NCI-H1417 (cell line): ENCODE measurements at places on chromosomes 3 and 15.

GRCh38 chr15:40793216-40793989 is 13.5 kb upstream of the ZFYVE19 start:
- no peak for DNase-seq

DNA sequence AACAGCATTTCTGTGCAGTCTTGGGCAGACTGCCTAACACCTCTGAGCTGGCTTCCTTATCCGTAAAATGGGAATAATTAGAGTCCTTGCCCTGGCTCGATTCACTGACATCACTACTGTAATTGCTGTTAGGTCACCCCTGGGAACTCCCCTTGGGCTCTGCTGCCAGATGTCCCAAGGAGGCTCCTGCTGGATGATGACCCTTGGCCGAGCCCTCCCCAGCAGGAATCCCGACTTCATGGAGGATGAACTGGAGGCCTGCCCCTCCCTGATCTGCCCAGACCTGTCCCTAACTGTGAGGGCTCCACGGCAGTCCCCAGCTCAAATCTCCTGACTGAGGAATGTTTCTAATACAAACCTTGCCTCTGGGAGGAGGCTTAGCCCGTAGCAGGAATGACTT is 18.0 kb downstream of the ESYT3 start:
- DNase-seq: no peak

DNA sequence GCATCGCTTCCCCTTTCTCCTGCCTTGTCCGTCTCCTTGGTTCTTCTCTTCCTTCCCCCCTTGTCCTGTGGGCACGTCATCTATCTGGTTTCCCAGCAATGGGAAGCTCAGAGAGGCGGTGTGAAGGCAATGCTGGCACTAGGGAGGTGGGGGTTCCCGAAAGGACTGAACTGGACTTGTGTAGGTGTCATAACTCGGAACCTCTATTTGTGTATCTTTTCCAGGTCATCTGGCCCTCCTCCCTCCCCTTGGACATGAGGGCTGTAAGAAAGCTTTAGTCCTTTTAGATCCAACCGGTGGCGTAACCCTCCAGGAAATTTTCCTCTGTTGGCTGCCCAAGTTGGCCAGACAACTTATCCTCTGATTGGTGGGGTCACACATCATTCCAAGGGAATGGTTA is 231.5 kb upstream of the TLE3 start:
- DNase-seq: no peak

DNA sequence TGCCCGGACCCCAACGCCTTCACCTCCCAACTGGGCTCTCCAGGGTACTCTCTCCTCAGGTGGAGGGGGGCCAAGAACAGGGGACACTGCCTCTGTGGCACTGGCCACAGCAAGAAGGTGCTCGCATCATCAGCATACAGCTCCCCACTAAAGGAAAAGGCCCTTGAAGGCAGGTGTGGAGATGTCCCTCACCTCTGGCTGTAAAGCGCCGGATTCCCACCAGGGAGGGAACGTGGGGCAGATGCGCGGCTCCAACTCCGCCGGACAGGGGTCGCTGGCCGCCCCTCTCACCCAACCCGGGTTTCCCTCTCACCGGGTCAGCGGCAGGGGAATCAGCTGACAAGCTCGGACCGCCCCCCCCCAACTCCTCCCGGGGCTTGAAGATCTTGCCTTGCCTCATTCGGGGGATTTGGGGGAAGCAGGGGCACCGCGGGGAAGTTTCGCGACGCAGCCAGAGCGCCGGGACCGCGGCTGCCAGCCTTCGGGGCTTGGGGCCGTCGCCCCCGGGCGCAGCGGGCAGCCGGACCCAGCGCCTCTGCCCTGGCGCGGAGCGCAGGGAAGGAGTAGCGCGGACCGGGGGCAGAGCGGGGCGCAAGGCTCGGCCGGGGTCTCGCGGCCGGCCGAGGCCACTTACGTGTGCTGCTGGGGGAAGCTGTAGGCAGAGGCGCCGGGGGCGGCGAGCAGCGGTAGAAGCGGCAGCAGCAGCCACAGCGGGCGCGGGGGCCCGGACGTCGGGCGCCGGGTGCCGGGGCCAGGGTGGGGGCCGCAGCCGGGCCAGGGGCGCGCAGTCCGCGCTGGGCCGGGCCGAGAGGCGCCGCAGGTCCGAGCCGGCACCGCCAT is 630 bp downstream of the CACNA2D2 start:
- no peak for DNase-seq

DNA sequence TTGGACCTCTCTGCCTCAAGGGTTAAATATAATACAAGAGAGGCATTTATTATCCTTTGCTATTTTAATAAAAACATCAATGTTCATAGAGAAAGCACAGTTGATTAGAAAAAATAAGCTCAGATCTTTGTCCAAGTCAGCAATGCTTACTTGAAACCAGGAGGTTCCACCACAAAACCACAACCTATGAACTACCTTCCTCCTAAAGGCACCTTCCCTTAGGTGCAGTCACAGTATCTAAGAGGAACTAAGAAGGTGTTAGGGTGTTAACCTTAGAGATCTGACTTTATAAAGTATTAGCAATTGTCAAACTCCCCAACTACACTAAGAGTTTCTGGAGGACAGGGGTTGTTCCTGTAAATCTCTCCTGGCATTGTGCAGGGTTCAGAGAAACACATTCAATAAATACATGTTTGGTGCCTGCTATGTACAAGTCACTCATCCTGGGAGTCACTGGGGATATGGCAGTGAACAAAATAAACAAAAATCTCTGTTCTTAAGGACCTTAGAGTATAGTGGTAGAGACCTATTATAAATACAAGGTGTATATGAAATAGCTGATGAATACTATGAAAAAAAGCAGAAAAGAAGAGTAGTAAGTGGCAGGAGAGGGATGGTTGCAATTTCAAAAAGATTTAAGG is 208.6 kb downstream of the NFKBIZ start:
- no peak for DNase-seq

DNA sequence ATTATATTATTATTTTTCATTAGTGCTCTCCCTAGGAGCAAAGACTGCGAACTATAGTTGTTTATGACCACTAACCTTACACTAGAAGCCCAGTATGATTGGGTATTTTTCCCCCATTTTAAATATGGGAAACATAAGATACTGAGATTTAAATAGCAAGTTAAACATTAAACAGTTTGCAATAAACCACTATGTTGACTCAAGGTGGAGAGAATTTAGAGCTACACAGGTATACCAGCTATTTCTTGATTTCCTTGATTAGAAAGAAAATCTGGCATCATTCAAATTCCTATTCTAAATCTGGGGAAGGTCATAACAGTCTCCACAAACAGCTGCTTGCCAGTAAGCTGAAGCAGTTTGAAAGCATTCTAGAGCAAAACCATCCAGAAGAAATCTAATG is 863.8 kb upstream of the CFAP20DC start:
- no peak for DNase-seq

- no peak for DNase-seq
Observed at GRCh38 chr3:195763843-195764825, 43.4 kb downstream of the MUC20 start.
